ENCODE measurements at places on chromosomes 3 and 15.

DNA sequence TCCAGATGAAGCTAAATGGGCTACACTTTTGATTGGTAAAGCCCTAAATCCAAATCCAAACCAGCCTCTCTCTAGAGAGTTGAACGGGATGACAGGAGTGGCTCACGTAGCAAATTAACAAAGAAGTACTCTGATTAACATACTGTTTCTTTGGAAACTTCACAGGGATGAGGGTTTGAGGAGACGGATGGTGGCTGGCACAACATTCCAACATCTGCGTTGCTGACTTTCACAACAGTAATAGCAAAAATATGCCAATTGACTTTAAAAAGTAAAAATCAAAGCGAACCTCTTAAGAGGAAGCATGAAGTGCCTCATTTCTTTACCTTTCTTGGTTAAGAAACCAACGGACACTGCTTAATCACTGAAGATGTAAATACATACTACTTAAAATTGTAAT lies 181.4 kb downstream of the TBL1XR1 start:
- no peak for ATAC-seq

GRCh38 chr3:49908373-49909199 lies 4.9 kb upstream of the MST1R start:
- no peak for ATAC-seq

DNA sequence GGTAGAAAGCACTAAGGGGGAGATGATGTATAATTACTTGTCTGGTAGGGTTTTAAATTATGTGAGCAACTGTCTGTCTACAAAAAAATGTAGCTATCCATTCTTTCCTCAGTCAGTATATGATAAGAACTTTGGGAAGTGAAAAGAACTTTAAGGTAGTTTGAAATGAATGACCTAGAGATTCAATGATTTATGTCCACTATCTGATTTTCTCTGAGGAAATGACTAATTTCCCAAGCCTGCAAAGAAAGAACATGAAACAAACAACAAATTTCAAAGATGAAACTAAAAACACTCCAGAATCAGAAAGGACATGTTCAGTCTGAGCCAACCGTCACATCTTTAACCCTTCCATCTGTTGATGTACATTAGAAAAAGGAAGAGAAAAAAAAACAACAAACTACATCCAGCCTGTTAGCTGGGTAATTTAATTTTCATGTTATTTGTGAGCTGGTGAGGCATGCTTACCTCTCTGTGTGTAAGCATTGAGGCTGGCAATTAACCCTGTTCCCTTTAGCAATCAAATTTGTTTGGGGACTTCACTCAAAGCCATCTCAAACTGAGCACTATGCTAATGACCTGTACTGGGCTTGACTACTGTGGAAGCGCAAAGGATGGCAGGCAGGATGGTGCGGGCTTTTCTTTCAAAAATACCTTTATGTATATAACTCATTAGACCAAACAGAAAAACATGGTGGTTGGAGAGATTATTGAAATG lies 220.1 kb downstream of the TUSC7 start:
- ATAC-seq: no peak

GRCh38 chr3:193168931-193169330 lies 72.1 kb upstream of the PLAAT1 start:
- no peak for ATAC-seq

- ATAC-seq: no peak
These were observed 4.9 kb upstream of the CFAP100 start for GRCh38 chr3:126389794-126390146.

GRCh38 chr3:55860049-55860721 lies 373.1 kb upstream of the WNT5A start:
- no peak for ATAC-seq

GRCh38 chr15:73957785-73958184 lies 31.5 kb downstream of the LOXL1 start:
- no peak for ATAC-seq

GRCh38 chr3:41317718-41318117 lies 118.4 kb downstream of the CTNNB1 start:
- no peak for ATAC-seq

GRCh38 chr15:80386151-80386550 lies 18.0 kb upstream of the ARNT2 start:
- ATAC-seq: no peak

DNA sequence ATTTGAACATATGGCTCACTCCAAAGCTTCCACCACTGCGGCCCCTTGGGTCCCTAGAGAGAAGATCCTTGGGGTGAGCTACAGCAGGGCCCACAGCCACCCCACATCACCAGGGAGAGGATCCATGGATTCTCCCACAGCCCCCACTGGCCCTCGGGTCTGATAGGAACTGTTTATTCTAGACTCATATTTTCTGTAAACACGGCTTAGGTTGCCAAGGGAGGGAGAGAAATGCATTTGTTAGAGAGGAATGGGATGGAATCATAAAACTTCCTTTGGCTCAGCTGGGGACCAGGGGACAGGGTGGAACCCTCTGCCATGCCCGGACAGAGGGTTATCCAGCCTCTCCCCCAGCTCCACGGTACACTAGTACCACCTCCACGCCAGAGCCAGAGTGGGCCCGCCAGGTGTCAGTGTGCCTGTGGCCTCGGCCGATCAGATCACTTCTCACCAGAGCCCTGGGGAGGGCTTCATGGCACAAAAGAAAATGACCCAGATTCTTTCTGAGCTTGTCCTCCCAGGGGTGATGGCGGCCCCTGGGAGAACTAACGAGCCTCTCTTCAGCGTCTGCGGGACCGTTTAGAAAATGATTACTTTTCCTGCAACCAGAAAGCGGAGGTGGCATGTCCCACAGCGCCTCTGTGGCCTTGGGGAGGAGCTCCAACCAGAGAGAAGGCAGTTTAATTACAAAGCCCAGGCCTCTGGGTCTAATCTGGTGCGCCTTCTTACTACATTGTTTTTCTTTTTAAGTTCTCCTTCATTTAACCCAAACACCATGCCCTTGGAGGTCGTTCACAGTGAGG lies 33.7 kb downstream of the ADCY5 start:
- no peak for ATAC-seq

DNA sequence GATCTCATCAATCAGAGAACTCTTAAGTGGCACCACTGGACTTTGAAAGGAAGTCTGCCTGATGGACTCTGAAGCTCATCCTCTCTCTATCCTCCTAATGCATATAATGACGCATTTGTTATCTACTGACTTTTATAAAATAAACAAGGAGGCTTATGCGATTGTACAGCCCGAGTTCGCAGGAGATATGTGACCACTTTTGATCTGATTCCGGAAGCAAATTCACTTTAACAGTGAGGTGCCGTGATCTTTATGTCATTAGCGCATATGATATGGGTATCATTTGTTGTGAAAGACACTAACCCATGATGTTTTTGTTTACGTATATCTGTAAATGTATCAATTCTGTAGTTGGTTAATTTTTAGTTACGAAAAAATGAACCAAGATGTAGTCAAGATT lies 427 bp upstream of the RNF111 start:
- ATAC-seq: no peak

- ATAC-seq: no peak
These were observed 97.1 kb downstream of the MEGF11 start for GRCh38 chr15:66156310-66156975.

GRCh38 chr3:195916291-195916690 lies 7.9 kb upstream of the TNK2 start:
- ATAC-seq: no peak

- ATAC-seq: no peak
These were observed 518.7 kb upstream of the SUCLG2 start for GRCh38 chr3:68173012-68173634.

- ATAC-seq: no peak
These were observed 482.4 kb upstream of the DPPA4 start for GRCh38 chr3:109819734-109820133.

DNA sequence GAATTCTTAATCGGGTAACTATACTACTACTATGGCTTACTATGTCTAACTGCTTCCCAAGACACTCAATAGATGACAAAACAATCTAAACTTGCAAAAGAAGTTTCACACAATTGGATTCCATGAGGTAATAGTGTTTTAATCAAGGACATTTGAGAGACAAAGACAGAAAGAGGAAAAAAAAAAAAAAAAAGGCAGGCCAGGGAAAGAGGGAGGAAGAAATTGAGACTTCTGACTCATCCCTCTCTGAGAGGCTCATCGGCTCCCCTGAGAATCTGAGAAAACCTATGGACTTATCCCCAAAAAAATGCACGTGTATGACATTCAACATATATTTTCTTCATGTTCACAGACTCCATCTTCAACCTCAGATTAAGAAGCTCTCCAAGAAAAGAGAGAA lies 61.0 kb downstream of the SCAPER start:
- ATAC-seq: no peak

- no peak for ATAC-seq
These were observed 105.9 kb downstream of the ROBO1 start for GRCh38 chr3:79661896-79662295.

GRCh38 chr15:49116108-49116857 lies 39.1 kb downstream of the COPS2 start:
- no peak for ATAC-seq

GRCh38 chr15:100729461-100729860 lies 127.1 kb downstream of the ASB7 start:
- ATAC-seq: no peak

- ATAC-seq: no peak
These were observed 3.6 kb downstream of the ZBED2 start for GRCh38 chr3:111591555-111591954.

DNA sequence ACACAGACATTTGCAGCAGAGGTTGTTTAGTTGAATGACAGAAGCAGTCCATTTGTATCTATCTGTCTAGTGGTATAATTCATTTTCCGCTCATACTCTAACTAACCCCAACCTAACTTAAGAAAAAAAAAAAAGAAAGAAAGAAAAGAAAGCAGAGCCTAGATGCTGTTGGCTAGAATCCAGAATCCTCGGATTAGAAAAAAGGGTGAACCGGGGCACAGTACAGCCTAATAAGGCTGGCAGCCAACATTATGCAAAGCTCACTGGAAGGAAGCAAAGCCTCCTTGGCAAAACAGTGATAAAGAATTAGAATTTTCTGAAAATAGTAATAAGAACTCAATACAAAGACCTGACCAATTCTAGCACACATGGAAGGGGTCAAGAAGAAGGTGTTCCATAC lies 640.8 kb downstream of the TUSC7 start:
- ATAC-seq: no peak

GRCh38 chr3:24951180-24951579 lies 456.5 kb upstream of the THRB start:
- no peak for ATAC-seq

DNA sequence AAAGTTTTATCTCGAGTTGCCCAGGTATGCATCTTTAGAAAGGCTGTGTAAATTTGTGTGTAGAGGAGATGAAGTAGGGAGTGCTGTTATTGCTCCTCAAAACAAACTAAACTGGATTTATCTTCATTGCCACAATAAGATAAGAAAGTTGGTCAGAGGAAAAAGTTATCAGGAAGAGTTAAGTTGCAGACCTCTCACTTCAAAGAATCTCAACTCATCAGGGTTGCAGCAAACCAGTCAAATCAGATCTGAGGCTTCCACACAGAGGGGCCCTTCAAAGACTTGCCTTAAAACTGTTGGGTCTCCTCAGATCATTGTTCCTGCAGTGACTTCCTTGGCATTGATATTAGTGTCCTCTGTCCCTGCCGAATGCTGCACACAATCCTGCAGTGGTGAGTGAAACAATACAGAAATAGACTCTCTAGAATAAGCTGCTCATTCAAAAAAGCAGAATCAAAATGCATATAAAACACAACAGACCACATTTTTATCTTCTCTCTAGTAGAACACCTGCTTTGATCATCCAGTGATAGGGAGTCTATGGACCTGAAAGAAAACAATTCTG lies 191.2 kb upstream of the CBLB start:
- ATAC-seq: no peak

- no peak for ATAC-seq
These were observed 163.1 kb downstream of the PLCL2 start for GRCh38 chr3:17047894-17048293.

DNA sequence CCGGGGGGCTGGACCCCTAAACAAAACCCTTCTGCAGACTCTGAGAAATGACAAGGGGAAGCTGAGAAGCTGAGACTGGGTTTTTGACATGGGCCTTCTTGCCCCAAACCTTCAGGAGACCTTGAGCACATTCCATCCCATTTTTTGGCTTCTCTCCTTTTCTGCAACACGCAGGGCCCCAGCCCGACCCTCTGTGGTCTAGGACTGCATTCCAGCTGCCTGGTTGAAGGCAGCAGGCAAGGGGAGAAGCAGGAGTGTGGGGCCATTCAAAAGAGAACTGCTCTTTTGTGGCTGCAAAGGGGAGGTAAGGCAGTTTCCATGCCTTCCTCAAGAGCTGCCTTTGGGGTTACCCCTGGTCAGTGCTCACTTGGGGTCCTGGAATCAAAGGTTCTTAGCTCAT lies 263.0 kb downstream of the TLE3 start:
- ATAC-seq: no peak

DNA sequence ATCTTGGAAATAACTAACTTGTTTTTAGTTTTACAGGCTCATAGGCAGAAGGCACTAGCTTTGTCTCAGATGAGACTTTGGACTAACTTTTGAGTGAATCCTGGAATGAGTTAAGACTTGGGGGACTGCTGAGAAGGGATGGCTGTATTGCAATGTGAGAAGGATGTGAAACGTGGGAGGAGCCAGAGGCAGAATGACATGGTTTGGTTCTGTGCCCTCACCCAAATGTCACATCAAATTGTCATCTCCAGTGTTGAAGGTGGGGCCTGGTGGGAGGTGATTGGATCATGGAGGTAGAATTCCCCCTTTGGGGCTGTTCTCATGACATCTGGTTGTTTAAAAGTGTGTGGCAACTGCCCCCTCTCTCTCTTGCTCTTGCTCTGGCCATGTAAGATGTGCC lies 28.8 kb upstream of the CCDC50 start:
- no peak for ATAC-seq

- no peak for ATAC-seq
These were observed 880.1 kb downstream of the PDCD6IP start for GRCh38 chr3:34678575-34678974.

DNA sequence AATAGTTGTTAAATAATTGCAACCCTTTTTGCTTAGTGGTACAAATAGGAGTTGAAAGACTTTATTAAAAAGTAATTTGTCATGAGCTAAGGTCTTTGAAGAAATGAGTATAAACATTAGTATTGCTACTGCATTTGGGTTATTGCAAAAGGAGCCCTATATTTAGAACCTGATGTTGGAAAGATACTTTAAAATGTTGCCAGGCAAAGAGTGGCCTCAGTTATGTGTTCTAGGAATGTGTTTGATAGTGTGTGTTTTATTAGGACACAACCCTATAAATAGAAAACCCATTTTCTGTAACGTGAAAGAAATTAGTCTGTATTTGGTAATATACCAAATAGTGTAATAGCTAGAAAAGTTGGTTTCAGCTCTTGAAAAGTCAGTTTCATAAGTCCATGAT lies 10.7 kb downstream of the VPS8 start:
- ATAC-seq: no peak

DNA sequence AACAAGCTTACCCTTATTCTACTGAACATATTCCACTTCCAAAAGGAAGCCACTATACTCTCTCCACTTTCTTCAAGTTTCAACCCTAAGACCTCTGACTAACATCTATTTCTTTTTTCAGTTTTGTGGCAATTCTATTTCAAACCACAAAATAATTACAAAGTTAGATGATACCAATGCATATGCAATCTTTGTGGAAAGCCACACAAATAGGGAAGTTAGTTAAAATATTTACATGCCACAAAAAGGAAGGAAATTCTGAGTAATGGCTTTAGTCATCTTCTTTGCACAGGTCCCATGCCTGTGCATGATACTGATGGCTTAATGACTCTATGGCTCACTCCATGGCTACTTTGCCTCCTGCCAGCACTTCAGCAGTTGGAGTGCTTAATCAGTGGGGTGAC lies 57.0 kb upstream of the MCTP2 start:
- ATAC-seq: peak; percentile 32

GRCh38 chr3:50652709-50653108 lies 22.0 kb upstream of the DOCK3 start:
- peak; percentile 35 for ATAC-seq
